ENCODE measurements at places on chromosomes 12 and 14.

- no peak for DNase-seq
Observed at GRCh38 chr14:59363531-59364226, 101.5 kb downstream of the GPR135 start.

GRCh38 chr12:104010606-104011169 is 39.3 kb downstream of the GLT8D2 start:
- no peak for DNase-seq

- no peak for DNase-seq
Observed at GRCh38 chr12:124592481-124593160, 25.2 kb upstream of the NCOR2 start.

DNA sequence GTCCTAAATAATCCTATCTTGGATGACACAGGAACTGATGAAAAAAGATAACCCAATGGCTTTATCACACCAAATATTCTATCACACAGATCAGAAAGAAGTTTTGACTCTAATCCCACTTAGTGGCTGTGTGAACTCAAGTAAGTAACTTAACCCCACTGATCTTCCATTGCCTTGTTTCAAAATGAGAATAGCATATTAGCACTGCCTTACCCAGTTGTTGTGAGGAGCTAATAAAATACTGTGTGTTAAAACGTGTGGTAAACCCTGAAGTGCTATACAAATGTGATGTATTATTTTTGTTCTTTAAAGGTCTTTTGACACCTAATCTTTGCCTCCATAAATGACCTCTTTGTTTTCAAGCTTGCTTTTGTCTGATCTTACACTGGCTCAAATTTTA is 60.9 kb upstream of the ARID2 start:
- DNase-seq, result no peak

DNA sequence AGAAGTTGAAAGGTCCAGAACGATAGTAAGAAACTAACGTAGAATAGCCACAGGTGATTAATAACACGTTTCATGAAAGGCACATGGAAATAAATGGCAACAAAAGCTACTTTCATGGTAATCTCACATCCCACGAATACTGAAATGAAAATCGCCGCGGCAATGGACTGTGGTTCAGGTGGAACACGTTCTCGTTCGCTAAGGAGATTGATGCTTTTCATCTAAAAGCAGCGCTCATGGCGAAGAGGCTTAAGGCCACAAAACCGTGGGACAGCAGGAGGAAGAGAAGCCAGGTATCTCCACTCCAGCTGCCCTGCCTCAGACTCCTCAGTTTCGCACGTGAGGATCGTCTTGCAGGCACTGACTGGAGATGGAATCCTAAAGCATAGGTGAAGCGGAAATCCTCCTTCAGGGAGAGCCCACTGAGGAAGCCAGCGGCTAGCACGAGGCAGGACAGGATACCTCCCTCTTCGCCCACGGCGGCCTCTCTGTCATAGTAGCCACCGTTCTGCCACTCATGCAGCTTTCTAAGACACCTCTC is 696 bp upstream of the GPHN start:
- DNase-seq, result no peak

DNA sequence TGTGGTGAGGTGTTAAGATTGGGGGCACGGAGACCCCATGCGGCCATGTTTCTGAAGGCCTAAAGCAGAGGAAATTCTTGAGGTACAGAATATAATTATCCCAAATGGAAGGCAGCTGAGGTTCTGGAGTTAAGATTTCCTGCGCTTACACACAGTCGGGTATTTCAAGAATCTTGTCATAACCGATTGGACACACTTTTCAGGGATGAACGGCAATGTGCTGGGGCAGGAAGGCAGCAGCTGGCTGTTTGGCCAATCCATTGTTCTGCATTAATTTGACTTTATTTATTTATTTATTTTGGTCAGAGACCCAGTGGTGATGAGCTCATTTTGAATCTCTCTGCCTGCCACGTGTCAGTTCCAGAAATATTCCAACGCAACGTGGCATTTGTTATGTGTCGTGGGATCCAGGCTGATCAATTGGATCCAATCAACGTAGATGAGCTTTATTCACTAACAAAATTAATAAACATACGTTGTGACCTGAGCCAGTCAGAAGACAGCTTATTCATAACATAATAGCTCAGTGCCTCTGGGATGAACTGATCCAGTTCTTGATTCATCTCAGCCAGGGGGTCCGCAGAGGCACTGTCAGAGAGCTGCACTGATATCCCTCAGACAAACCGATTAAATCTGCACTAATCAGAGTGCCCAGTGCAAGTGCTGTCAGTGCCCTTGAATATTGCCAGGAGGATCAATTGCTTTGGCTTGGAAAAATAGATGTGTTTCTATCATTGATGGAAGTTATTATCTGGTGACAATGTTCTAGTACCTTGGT is 181.0 kb downstream of the KTN1 start:
- DNase-seq, result no peak

- no peak for DNase-seq
Observed at GRCh38 chr14:89550821-89551220, 133.8 kb upstream of the FOXN3 start.

DNA sequence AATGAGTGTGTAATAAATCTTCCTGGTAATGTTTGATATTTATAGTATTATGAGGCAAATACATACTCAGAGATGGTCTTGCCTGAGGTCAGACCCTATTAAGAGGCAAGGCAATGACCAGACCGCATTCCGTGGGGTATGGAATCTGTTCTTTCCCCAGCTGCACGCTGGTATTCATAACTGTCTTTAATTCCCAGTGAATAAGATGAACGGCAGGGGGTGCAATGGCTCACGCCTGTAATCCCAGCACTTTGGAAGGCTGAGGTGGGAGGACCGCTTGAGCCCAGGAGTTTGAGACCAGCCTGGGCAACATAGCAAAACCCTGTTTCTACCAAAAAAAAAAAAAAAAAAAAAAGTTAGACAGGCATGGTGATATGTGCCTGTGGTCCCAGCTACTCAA is 44.6 kb downstream of the ERO1A start:
- no peak for DNase-seq

- DNase-seq, result no peak
Observed at GRCh38 chr12:131245564-131246355, 292.1 kb downstream of the ADGRD1 start.

DNA sequence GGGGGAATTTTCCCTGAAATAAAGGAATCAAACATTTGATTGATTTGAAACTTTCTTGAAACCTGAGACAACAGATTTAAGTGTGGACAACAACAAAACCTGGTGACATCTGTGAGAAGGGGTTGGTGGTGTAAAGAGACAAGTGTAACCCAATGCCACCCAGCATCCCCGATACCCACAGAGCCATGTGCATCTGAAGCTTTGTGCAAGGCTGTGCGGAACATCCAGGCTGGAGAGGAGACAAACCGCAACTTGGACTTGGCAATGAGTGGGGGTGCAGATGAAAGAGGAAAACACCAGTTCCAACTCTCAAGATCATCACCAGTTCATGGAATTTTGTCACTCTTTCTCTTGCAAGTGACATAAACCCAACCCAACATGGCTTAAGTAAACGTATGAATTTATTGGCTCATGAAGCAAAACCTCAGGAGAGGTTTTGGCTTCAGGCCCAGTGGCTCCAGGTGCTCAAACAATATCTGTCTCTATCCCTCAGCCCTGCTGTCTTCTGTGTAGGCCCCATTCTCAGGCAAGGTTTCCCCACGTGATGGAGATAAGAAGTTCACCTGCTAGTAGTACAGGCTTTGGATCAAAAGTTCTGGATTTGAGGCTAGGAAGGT is 55.2 kb upstream of the NTF3 start:
- DNase-seq, result no peak

GRCh38 chr12:753611-754472 is 1.5 kb downstream of the WNK1 start:
- peak; percentile 49 for DNase-seq

GRCh38 chr12:126193190-126193589 is 1128.0 kb downstream of the AACS start:
- no peak for DNase-seq

DNA sequence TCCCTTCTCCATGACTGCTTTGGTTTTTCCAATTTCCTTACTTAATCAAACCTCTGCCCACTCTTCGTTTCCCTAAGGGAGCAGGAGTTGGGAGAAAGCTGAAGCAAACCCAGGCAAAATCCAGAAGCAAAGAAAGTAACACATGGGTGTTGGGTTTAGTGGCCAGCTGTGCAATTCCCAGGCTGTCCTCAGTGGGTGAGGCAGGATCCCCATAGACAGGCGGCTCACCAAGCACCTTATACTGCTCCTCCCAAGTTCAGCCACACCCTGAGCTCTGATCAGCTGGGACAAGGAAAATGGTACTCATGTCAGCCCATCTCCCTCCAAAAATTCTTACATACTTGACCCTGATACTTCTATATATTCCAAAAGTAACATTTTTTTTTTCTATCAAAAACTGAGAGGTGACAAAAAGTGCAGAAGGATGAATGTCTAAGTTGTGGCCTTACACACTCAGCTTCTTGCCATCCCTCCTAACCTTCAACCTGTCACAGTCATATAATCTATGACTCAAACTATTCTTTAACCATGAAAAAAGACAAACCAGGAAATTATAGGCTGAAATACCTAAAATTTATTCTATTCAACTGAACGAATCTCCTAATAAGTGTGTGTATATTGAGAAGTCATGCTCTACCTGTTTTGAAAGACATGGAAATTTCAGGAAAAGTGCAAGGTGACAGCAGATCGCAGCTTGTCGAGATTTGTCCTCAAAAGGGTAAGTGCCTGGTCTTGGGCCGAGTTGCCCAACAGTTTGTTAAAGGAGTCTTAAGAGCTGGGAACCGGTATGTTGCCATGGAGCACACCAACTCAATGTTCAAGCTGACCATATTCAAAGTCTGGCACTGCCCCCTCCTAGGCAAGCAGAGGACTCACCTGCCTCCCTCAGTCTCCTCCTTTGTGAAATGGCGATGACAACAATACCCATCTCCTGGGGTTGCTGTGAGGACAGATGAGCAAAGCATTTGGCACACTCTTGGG is 17.6 kb upstream of the ZFP36L1 start:
- DNase-seq, result no peak

- DNase-seq, result no peak
Observed at GRCh38 chr12:25884024-25884919, 74.2 kb upstream of the RASSF8 start.

GRCh38 chr12:25017336-25017735 is 68.4 kb upstream of the BCAT1 start:
- DNase-seq, result no peak

DNA sequence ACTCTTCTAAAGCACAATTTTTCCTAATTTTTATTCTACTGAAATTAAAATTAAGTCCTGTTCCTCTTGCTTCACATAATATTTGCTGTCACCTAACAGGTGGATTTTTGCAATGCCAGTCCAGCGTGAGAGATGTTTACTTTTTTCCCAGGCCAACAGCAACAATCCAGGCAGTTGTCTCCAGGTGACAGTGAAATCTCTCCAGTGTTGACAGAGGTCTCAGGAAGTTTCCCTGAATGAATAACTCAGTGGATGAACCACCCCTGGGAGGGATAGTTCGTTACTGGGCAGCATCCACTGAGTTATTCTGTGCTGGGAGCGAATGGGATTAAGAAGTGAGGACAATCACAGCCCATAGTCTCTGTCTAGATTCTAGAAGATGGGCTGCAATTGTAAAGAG is 7.1 kb upstream of the NT5DC3 start:
- DNase-seq, result no peak

DNA sequence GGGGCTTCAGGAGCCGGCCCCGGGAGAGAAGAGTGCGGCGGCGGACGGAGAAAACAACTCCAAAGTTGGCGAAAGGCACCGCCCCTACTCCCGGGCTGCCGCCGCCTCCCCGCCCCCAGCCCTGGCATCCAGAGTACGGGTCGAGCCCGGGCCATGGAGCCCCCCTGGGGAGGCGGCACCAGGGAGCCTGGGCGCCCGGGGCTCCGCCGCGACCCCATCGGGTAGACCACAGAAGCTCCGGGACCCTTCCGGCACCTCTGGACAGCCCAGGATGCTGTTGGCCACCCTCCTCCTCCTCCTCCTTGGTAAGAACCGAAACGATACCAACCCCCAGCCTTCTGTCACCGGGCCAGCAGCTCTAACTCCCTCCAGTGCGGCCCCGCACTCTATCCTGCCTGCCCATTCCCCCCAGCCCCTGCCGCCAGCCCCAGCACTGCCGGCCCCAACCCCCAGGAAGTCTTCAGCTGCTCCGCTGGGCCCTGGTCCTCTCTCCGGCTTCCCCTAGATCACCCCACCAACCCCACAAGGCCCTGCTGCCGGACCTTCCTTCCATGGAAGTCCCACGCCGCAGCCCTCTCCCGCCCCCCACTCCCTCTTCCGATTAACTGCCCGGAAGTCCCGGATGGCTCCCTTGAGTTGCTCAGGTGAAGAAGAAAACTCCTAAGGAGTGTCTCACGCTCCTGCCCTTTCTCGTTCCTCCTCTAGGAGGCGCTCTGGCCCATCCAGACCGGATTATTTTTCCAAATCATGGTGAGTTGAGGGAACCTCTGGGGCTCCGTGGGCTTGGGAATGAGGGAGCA is 693 bp downstream of the LRP10 start:
- peak; percentile 60 for DNase-seq

- DNase-seq, result no peak
Observed at GRCh38 chr12:95115641-95116040, 42.2 kb upstream of the NR2C1 start.

DNA sequence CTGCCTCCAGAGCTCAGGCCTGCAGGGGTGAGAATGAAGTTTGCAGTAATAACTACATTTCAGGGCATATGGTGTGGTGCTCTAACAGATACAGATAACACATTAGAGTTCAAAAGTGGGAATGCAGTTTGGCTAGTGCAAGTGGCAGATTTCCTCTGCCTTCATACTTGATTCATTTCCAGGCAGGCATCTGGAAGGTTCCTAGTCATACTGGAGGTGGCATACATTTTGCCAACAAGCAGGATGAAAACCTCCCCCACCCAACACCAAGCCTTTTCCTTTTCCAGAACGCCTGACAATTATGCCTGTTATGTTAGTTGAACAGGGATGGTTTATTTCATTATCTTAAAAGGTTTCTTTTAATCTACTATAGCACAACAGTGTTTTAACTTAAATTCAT is 24.3 kb downstream of the VTI1B start:
- DNase-seq, result no peak

- no peak for DNase-seq
Observed at GRCh38 chr14:79896009-79896408, 315.3 kb downstream of the DIO2 start.

GRCh38 chr12:92341065-92341668 is 195.5 kb upstream of the BTG1 start:
- DNase-seq, result no peak

DNA sequence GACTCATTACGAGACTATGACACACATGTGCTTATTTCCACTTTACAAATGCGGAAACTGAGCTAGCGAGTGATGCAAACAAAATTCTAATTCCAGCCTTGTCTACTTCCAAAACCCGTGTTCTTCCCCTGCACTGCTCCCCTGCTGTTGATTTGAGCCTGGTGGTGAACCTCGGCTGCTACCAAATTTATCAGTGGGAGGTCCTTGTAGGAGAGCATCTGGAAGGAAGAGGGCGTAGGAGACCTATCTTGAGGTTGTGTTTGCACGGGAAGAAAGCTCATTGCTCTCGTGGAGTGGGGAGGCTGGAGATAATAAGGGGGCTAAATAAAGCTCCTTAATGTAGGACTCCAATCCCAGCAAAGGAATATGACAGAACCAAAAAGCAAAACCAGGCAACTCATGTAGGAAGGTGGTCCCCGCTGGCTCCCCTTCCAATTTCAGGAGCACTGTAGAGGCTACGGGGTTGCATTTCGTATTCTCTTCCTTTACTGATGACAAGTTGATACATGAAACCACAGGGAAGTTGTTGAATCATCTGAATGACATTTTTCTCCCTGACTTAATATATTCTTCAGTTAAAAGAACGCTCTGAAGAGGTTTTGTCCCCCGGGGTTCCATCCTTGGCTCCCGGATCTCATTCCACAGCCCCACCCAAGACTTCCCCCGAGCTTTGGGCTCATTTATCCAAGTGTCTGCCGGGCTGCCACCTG is 52.6 kb downstream of the FZD10 start:
- DNase-seq, result no peak

- DNase-seq, result no peak
Observed at GRCh38 chr12:113874999-113875561, 91.0 kb downstream of the RBM19 start.

Data from CD8-positive, alpha-beta memory T cell (primary cell).